T-helper 22 cell (primary cell): ENCODE measurements at places on chromosomes 16 and 17.

DNA sequence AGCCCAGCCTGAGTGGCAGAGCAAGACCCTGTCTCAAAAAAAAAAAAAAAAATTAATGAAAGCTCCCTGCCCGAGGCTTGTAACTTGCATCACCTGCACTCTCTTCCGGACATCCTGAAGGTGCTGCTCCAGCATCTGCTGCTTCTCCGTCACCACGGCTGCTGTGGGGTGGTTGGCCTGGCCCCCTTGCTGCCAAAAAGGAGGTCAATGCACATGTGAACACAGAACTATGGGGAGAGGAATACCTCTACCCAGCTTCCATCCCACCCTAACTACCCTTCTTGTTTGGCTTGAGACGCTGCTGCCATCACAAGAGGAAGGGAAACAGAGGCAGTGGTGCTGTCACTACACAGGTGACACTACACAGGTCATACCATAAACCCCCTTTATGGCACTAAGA lies 49.0 kb downstream of the STAT3 start:
- DNase-seq, result no peak

GRCh38 chr16:65994291-65994690 lies 372.2 kb upstream of the CDH5 start:
- DNase-seq, result no peak

- no peak for DNase-seq
These were observed 28.0 kb downstream of the CUEDC1 start for GRCh38 chr17:57927048-57927723.

DNA sequence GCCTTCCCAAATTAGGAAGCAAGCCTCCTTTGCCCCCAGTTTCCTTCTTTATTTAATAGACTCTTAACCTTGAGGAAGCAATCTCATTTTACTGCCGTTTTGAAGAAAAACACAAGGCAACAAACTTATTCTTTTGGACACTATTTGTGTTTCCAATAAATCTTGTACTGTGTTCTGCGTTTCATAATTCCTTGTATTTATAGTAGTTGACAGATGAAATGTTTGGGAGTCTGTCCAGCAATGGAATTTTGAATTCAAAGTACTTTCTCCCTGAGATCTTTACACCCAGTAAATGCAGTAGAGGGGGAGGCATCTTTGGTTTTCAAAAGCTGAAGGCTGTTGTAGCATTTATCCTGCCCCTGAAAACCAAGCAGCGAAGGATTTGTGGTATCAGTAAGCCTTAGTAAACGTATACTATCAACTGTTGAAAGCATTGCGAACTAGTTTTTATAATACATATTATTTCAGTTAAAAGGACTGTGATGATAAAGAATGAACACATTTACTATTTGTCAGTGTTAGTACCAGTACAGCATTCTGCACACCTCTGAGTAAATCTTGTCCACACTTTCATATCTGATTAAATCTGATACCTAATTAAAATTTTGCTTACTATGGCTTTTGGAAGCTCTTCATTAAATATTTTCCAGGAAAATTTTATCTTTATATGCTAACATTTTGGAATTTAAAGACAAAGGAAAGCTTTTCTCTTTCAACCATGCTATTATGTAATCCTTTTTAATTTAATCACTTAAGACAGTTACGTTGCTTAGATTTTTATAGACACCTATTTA lies 83.1 kb downstream of the TNRC6C start:
- no peak for DNase-seq

GRCh38 chr16:46962629-46963028 lies 10.8 kb downstream of the DNAJA2 start:
- DNase-seq, result no peak

- no peak for DNase-seq
These were observed 6.5 kb downstream of the ZZEF1 start for GRCh38 chr17:4136373-4136772.

GRCh38 chr16:73887911-73888310 lies 408.7 kb upstream of the PSMD7 start:
- no peak for DNase-seq

DNA sequence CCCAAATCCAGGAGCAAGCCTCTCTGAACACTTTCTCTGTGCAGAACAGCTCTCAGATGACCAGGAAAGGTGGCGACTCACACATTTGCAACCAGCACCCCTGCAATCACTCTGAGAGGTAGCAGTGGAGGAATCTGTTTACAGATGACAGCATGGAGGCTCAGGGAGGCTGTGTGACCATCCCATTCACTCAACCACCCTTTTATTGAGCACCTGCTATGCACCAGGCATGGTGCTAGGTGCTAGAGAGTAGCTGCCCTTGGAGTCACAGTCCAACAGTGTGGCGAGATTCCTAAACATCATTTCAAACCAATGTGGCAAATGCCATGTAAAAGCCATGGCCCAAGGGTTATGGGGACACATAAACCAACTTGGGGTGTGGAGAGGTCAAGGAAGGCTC lies 1.5 kb upstream of the ITGB4 start:
- DNase-seq, result no peak

DNA sequence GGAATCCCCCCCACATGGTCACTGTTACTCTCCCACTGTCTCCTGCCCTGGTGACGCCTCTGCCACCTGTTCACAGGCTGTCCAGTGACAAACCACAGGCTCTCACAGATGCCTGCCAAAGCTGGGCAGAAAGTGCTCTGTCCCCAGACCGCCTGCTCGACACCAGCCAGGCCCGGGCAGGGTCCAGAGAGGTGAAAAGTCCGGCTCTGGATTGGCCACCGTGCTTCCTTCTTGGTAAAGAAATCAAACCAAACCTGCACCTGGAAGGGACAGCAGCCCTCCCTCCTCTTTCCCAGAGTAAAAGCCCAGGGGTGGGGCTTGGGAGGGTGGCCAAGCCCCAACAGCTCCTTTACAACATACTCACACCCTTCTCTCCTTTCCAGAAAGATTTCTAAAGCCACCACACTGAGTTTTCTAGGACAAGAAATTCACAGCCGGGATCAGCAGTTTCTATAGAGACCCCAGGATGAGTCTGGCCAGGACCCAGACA lies 6.2 kb downstream of the PCGF2 start:
- DNase-seq, result no peak

DNA sequence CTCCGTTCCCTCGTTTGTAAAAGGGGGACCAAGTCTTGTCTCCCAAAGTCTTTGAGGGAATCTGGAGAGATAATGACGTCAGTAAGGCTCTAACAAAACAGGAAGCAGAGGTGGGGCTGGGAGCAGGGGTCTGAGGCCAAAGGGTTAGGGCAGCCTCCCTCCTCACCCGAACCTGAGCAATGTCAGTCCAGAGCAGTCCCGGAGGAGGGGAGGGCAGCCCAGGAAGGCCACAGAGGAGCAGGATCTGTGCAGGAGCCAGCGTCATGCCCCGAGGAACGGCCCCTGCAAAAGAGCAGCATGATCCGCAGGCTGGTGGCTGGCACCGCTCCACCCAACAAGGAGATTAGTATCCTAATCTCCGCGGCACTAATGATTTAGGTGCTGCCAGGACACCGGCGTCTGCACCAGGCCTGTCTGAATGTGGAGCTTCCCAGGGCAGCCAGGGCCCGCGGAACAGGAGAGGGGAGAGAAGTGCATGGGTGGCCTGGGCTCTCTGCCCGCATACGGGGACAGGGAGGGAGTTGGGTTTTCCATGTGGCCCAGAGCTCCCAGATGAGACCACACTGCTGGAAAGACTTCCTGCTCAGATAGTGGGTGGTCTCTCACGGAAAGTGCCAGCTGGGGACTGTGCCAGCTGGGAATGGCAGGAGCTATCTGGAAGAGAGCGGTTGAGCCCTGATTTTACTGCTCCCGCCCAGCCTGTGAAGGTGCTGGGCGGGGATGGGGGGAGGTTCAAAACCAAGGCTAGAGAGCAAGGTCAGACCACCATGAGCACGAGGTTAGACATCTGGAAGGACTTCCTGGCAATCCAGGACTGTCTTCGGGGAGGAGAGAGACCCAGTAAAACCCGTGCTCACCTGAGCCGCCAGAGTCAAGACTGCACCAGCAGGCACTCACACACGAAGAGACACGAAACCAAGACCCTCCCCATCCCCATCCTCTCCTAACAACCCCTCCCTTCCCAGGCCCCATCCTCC lies 11.0 kb upstream of the KRT17 start:
- DNase-seq, result no peak

GRCh38 chr17:47301161-47301560 lies 22.6 kb upstream of the EFCAB13 start:
- DNase-seq, result no peak

DNA sequence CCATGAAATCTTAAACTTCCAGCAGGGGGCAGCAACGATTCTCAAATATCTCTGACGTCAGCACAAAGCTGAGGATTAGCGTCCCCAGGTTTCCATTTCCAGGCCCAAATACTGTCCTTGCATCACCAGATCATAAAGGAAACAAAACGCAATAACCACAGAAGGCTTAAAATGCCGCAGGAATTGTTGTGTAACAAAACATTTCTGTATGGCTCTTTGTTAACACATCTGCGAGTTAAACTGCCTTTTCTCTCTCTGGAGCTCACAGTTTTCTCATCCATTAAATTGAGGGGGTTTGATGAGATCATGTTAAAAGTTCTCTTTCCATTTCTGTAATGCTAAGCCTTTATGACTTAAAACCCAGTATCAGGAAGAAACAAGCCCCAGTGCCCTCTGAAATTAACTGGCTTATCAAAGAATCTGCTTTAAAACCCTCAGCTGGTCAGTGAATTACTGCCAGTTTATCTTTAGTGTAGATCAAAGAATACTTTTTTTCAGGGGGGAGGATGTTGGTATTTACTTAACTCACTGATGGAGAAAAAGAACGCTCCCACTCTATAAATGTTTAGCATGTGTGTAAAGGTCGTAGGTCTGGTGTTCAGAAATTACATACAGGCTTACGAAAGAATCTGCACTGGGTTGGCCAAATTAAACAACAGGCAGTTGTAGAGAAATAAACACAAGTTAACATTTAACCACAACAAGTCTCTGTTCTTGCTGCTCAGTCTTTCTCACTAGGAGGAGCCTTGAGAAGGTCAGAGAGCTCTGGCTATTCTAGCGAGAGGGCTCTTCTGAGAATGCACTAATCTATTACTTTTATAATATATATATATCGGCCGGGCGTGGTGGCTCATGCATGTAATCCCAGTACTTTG lies 10.6 kb upstream of the TERF2 start:
- peak; percentile 32 for DNase-seq

DNA sequence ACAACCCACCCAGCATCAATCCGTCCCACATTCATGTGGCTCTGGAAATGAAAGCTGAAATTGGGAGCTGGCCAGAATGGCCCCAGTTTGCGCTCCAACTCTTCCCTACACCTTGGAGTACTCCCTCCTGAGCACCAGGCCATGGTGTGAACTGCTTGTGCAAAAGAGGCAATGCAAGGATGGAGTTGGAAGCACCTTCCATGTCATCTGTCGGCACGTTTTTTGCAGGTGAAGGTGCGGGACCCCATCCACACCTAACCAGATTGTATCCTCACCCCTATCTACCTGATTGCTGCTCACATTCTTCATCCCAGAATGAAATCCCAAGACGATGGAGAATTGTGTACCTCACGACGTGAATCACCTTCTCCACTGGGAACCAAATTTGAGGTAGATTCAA lies 136.6 kb upstream of the WSB1 start:
- DNase-seq, result no peak

DNA sequence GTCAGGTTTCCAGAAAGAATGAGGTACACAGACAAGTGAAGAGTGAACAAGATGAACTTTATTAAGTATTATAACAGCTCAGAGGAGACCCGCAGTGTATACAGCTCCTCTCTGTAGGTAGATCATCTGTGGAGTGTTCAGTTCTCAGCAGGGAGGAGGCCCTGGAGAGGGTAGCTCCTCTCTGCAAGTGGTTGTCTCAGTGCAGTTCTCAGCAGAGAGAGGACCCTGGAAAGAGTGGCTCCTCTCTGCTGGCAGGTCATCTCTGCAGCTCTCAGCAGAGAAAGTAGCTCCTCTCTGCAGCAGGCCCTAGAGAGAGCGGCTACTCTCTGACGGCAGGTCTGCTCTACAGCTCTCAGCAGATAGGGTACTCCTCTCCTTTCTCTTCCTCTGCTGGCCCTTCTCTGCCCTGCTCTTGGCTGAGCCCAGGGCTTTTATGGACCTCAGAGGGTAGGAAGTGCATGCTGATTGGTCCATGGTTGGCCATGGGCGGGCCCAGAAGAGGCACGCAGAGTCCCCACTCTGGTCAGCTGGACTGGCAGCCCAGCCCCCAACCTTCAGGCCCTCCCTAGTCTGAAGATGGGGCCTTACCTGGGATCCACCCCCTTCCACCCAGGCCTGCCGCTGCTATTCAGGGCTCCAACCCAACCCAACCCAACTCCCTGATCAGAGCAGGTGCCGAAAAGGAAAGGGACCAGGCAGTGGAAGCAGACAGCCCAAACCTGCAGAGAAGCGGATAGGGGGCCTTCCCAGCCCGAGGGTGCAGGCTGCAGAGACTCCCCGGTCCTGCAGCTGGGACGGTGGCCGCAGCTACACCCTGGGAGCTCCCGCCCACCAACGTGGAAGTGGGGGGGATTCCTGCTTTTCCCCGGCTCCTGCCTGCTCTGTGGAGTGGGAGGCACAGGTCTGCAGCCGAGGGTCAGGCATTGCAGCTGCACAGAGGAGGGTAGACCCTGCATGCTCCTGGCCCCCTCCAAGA lies 18.5 kb upstream of the DNAJA2 start:
- DNase-seq, result no peak

GRCh38 chr17:67095803-67096202 lies 51.4 kb downstream of the CACNG1 start:
- DNase-seq, result no peak

DNA sequence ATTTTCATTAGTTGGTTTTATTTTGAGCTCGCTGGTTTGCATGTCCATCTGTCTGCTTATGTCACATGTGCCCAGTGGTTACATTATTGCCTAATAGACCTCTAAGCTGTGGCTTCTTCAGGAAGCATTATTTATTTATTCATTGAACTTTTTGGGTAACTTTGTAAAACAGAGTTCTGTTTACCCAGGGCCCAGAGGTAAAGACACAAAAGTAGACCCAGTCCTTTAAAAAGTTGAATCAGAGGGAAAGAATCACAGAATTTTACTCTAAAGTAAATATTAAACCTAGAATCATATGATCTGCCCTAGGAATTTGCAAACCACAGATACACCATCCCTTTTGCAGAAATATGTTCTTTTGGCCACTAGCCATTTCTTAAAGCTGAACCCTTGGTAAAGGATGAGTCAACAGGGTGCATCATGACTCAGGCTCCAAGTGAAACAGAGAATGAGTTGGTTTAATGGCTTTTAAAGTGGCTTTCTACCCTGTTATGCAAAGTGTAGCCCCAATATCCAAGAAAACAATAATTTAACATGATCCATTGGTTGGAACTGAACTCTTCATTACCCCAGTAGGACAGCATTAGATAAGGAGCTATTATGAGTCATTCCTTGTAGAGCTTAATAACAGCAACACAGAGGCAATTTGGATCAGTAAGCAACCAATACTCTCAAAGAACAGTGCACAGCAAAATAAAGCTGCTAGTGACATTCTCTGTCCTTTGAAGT lies 236.3 kb downstream of the KCNJ2 start:
- no peak for DNase-seq

DNA sequence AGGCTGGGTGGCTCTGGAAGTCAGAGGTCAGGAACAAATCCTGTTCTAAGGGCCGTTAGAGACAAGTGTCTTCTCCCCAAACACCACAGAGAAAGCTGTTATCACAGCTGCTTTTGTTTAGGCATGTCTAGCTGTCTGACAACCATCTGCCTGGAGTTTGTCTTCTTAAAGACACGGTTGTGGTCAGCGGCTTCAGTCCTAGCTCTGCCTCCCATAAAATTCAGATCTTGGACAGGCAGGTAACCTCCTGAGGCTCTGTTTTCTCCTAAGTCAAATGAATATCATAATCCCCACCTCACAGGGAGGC lies 2.3 kb upstream of the ITGA3 start:
- no peak for DNase-seq
